ENCODE measurements at places on chromosomes 3 and 15.

GRCh38 chr15:57152666-57153539 lies 223.4 kb upstream of the CGNL1 start:
- DNase-seq, result peak; percentile 37

DNA sequence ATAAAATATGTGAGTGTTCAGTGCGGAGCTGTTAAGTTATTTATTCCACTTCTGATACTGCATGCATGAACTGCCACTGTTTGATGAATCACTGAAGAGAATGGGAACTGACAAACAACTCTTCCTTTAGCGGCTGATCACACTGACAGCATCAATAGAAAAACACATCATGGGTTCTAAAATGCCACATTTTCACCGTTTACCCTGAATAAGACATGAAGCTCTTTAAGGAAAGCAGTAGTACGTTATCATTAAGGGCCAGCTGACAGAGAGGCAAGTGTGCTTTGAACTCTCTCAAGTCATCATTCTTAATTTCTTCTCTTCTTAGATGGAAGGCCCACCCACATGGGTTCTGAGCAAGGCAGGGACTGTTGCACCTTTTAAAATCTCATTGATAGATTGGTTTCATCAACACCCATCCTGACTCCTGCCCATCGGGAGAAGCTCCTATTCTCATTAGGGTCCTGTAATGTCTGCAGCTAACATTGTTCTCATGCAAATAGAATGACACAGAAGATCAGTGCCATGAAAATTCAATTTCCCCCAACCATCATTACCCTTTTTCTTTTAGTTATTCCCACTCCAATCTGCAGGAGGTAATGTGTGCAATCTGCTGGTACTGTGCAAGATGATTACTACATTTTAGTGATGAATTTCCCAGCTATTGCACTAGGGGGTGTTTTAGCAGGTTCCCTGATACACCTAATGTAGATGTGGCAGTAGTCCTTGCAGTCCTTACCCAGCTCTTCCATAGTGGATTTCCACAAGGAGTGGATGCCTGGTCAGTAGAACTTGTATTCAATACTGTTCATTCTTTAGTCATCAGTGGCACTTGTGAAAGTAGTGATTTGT lies 119.1 kb downstream of the ROBO2 start:
- DNase-seq, result no peak

- peak; percentile 88 for DNase-seq
Measured at GRCh38 chr15:79970624-79971434, at the start of gene BCL2A1. Gene BCL2A1 (minus strand): TSS chr15:79971196. CDS start chr15:79971119, 77 bp downstream.

- DNase-seq, result no peak
Measured at GRCh38 chr15:43429687-43430086, 58.8 kb downstream of the TUBGCP4 start.

DNA sequence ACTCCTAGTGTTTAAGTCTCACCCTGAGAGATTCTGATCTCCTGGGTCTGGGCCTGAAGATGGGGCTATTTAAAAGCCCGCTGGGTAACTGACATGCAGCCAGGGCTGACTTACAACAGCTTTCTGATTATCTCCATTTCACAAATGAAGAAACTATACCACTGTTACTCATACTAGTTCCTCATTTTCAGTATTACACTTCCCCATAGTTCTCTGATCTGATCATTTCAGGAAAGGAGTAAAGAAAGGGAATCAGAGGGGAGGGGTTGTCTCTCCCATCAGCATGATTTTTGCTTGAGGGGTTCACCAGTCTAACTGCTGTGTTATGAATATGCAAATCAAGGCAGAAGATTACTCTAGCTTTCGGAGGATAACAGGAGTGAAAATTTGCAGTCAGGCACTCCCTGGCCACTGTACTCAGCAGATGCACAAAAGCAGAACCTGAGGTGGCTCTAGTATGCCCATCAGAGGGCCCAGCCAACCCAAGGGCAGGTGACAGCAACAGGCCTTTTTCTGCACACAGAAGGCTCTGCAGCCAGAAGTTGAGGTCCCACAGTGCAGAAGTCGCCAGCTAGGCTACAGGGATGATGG lies 59.4 kb downstream of the DAPK2 start:
- no peak for DNase-seq

- DNase-seq, result no peak
Measured at GRCh38 chr3:195048059-195048905, 222.7 kb downstream of the XXYLT1 start.

GRCh38 chr3:189393598-189393997 lies 221.8 kb downstream of the TPRG1 start:
- DNase-seq, result no peak

DNA sequence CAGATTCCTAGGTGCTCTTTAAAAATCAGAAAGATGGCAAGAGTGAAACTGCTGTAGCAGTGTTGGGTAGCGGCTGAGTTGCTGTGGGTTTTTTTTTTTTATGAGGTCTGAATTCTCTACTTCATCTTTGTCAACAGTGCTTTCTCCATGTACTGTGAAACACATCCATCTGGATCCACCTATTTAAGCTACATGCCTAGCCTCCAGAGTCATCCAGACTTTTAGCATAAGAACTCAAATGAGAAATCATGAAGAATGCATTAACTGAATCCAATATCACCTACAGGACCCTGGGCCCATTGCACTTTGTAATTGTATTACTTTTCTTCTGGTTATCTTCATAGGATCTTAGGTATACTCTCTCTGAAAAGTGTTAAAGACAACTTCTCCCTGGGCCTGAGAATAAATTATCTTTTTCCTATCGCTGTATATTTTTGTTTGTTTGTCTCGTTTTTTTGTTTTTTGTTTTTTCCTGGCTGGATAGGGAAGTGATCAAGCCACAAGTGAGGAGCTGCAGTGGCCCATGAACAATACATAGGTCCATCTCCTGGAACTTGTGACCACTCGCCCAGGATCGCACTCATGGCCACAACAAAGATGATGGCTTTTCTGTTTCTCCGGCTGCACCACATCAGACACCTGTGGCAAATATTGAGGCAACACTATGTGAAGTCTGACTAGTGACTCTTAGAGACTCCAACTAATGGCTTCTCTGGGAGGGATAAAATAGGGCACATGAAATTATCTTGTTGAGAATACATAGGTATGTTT lies 609.9 kb upstream of the AGTR1 start:
- DNase-seq, result no peak

- DNase-seq, result no peak
Measured at GRCh38 chr15:79065706-79066376, 24.7 kb downstream of the RASGRF1 start.

- DNase-seq, result no peak
Measured at GRCh38 chr3:23421811-23422516, 218.8 kb downstream of the UBE2E2 start.

- DNase-seq, result no peak
Measured at GRCh38 chr3:149592758-149593240, 65.0 kb downstream of the WWTR1 start.

DNA sequence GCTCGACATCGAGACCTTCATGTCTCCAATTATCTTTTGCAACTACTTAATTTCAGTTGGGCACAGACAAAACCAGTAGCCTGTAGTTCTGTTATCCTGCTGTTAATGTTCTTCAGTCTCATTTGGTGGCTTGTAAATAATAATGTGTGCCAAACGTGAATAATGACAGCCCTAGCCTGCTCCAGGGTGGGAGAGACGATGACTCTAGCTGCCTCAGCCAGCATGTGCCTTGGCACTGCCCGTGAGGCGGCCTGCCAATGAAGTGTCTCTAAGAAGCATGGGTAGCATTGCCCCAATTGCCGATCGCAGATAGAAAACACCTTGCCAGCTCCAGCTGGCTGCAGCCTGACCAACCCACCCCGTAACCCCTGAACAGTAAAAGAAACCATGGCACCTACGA lies 58.8 kb downstream of the ASB7 start:
- no peak for DNase-seq

DNA sequence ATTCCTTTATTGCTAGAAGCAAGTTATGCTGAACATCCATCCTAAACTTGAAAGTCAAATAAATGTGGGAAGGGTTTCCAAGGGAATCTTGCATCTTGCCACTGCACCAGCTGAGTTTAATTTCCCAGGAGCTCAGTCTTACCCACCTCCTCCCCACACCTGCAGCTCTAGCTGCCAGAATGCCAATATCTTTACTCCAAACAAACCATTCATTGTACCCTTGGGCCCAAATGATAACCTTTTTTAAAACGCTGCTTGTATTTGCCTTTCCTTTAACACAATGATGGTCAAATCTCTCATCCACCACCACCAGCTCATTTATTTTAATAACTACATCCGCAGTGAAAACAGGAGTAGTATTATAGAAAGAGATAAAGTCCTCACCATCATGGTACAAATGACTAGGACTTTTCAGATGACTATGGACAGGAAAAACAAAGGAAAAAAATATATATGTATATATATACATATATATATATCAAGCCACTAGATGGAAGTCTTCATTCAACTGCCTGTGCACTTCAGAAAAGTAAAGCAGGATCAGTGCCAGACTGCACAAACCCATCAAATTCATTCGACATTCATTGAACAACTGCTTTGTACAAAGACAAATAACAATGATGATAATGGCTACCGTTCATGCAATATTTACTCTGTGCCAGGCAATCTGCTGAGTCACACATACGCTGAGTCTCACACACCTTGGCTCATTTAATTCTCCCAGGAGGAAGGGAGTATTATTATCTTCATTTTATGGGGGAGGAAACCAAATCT lies 44.0 kb downstream of the BFSP2 start:
- no peak for DNase-seq

DNA sequence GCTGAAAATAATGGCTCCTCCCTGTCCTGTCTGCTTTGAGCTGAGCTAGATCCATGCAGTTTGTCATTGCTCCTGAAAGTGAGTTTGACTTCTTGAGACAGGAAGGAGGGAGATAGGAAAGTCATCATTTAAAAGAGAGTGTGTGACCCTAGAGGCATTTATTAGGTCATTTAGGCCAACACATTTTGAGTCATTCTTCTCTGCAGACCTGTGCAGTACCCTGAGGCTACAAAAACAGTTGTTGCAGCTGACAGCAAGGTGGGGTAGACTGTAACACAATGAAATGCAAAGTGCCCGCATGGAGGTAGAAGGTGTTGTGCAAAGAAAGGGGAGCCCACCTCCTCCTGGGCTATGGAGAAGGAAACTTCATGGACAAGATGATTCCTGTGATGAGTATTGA lies 102.8 kb upstream of the PFN2 start:
- no peak for DNase-seq

GRCh38 chr3:66386011-66386924 lies 114.6 kb downstream of the LRIG1 start:
- no peak for DNase-seq

- DNase-seq, result peak; percentile 91
Measured at GRCh38 chr3:56800130-56800831, 1.5 kb downstream of the ARHGEF3 start.

DNA sequence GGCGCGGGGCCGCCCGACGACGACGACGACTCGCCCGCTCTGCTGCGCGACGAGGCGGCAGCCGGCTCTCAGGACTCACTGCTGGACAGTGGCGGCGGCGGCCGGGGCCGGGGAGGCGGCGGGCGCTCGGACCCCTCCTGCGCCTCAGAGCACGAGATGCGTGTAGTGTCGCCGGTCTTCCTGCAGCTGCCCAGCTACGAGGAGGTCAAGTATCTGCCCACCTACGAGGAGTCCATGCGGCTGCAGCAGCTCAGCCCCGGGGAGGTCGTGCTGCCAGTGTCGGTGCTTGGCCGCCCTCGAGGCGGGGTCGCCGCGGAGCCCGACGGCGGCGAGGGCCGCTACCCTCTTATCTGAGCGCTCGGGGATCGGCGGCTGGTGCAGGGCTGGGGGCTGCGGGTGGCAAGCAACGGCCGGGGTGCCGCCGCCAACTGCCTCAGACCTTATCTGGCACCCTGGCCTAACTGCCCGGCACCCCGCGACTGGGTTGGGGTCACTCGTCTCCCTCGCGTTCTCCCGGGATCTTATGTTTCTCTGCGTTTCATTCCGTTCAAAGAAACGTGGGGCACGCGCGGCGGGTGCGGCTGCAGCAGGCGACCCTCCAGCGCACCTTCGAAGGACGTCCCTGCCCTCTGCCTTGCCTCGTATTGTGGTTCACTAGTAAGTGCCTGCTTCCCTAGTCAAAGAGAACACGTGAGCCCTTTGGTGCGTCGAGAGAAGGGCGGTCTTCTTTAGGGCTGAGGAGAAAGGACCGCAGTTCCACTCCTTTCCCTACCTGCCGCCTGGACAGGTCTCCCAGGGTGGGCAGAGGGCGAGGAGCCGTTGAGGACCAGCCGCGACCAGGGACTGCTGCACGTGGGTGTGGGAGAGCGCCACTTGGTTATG lies 1.0 kb downstream of the C3orf80 start:
- peak; percentile 8 for DNase-seq

GRCh38 chr15:58309963-58310928 lies 121.5 kb upstream of the LIPC start:
- DNase-seq, result no peak

GRCh38 chr3:15206662-15207576 lies 873 bp downstream of the CAPN7 start:
- DNase-seq, result peak; percentile 46

- no peak for DNase-seq
Measured at GRCh38 chr3:57098418-57099310, 38.2 kb downstream of the SPATA12 start.

DNA sequence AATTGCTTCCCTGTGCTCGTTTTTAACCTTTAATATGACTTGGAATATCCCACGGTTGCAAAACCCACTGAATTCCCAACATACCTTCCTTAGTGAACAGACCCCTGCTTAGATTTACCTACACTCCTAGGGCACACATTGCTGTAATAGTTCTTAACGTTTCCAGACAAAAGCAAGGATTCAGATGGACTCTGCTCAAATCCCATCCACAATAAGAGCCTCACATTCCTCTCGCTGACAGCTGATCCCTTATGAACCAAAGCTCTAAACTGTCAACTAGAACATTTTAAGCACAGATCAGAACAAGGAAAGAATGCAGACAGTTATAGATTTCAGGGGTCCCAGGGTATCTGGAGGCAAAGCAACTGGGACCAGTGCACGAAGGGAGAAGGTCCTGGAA lies 248.3 kb upstream of the ICE2 start:
- DNase-seq, result no peak

Measured in activated naive CD4-positive, alpha-beta T cell treated with anti-CD3 and anti-CD28 coated beads for 36 hours (primary cell).